ENCODE measurements at places on chromosomes 7 and 10. TPM values are rescaled to one million over a fixed set of nuclear protein-coding genes. Genes with fewer than 3 reads are reported as not detected.

DNA sequence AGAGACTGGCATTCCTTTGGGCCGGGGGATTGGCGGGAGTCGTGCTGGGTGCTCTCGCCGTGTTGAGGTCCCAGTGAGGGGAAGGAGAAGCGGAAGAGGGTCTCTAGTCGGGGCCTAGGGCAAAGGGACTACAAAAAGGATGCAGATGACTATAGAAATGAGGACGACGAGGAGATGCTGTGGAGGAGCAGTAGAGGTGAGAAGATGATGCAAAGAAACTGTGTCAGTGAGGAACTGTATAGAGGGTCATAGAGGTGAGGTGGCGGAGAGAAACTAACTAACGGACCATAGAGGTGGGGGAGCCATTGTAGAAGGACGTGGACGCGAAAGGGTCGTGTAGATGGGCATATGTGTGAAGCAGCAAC lies 324 bp downstream of the TWNK start:
- no peak for DNase-seq

DNA sequence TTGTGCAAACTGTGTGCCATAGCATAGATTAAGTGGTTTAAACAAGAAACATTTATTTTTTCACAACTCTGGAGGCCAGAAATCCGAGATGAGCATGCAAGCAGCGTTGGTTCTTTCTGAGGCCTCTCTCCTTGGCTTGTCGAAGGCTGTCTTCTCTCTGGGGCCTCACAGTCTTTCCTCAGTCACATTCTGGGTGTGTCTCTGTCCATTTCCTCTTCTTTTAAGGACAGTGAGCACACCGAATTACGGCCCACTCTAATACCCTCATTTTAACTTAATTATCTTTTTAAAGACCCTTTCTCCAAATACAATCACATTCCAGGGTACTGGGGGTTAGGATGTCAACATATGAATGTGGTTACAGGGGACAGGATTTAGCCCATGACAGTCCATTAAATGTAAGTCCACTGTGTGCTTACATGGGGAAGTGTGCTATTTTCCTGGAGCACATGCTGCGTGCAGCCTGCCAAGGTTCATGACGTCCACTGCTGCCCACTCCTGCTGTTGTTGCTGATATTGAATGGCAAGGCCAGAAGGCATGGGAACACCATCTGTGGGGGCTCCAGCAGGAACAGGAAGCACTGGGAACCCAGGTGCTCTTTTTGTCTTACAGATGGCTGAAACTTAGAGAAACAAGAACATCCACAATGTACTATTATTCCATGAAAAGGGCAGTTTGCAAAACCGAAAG lies 365.5 kb downstream of the GALNT17 start:
- no peak for DNase-seq

DNA sequence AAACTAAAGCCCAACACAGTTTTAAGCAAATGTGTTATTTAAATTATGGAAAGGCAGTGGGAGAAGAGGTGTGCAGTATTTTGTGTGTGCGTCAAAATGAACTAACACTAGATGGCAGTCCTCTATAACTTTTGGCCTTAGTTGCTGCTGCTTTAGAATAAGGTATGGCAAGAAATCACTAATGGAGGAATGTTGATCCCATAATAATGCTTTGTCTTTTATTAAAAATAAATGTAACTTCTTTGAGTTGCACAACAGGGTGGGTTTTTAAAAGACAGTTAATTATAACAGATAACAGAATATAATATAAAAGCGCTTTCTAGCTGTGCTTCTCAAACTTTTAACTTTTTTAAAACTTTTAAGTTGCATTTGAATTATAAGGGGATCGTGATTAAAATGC lies 56.4 kb downstream of the BBS9 start:
- DNase-seq = peak; percentile 34

DNA sequence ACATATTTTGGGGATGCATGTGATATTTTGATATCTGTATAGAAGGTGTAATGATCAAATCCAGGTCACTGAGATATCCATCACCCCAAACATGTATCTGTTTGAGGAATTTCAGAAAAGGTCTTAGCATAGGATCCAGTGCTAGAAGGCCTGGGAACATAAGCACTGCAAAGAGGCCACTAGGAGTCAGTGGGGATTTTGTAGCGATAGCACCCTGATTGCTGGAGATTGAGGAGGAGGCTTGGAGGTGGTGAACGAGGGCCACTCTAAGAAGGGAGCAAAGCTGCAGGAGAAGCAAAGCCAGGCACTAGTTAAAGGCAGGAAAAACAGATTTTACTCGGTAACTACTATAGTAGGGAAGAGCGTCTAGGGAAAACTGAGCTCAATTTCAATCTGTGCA lies 324.0 kb downstream of the LHFPL3 start:
- DNase-seq = no peak

DNA sequence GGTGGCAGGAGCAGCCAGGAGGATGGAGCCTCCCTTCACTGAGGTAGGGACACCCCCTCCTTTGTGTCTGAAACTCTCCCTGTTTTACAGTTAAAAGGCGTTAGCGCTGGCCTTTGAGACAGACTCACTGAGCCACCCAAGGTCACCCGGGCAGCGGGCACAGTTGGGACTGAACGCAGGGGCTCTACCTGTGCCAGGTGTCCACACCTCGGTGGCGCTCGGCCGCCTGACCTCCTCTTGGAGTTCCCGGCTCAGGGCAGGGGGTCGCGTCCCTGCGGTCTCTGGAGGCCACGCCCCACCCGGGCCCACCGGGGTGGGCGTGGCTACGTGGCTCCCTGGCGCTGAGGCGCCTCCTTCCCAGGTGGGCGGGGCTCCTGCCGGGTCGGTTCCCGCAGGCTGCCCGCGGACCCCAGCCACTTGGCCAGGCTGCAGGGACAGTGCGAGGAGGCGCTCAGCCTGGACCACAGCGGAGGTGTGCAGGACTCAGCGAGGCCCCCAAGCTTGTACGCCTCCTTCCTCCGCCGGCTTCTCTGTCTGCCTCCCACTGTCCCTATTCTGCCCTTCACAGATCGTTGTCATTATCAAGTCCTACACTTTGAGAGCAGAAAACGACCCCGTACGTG lies 39.9 kb upstream of the LEP start:
- no peak for DNase-seq

Gene DDC
- total RNA-seq = not detected

DNA sequence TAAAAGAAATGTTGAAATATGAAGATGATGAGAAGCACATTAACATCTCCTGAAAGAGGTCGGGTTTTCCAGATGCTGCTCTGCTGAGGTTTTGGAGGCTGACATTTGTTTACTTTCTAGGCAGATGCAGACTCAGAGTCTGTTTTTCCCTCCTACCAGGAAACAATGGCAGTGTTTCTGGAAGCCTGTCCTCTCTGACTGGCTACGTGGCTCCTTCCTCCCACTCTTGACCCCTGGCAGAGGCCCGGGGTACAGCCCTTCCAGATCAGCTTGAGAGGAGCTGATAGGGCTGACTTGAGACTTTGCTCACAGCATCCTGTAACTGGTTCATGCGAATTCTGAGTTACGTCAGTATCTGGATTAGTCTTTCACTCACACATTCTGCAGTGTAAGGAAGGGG lies 41.1 kb upstream of the IL15RA start:
- DNase-seq = no peak

Gene TET1
- total RNA-seq = 2.7 TPM

Gene VOPP1
- 30.3 TPM for total RNA-seq

Measured in HCT116 (cell line).